ENCODE measurements at places on chromosomes 2 and 18.

DNA sequence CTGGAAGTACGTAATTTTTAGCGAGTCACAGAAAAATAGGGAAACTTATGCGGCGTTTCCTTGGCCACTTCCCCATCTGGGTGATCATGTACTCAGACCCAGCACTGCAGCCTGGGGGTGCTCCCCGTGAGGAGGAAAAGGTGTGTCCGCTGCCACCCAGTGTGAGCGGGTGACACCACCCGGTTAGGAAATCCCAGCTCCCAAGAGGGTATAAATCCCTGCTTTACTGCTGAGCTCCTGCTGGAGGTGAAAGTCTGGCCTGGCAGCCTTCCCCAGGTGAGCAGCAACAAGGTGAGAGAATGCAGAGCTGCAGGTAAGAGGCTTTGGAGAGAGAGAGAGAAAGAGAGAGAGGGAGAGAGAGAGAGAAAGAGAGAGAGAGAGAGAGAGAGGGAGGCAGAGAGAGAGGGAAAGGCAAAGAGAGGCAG is at the start of gene IL1R2:
Gene IL1R2, plus strand, starts transcription at position 240 of the 425 bp plus-strand sequence. CDS start 16,616 bp downstream, outside the sequence.
- DNase-seq: no peak

- DNase-seq: no peak
Observed at GRCh38 chr2:40240070-40240469, 211.8 kb downstream of the SLC8A1 start.

DNA sequence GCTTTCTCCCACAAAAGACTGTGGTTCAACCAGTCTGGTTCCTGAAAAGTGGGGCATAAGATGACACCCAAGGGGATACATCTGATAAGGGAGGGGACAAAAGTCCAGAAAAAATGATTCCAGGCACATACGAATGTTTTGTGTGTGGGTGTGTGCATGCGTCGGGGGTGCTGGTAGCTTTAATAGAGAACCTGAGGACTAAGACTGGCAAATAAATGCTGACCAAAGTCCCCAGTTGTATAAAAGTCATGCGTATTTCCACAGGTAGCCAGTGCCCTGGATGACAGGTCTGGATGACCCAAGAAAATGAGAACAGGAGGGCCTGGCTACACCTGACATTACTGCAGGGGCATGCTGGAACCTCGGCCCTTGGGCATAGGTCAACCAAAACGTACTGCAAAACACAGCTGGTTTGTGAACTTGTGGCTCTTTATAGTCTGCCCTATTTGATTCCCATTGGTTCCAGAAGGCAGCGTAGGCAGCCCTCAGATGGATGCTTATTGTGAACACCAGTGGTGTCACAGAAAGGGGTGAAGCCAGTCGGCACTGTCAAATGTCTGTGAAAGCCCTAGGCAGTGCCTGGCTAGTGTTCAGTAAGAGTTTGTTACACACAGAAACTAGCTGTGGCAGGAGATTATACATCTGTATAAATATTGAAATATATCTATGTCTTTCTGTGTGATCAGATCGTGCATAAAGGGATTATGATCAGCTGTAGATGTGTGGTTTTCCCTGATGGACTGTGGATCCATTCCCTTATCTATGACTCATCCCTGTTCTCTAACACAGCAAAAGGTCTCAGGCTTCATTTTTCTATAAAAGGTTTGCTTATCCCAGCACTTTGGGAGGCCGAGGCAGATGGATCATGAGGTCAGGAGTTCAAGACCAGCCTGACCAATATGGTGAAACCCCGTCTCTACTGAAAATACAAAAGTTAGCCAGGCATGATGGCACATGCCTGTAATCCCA is 58.3 kb downstream of the INSIG2 start:
- no peak for DNase-seq

- no peak for DNase-seq
Observed at GRCh38 chr18:57747809-57748680, 55.1 kb downstream of the ATP8B1 start.

DNA sequence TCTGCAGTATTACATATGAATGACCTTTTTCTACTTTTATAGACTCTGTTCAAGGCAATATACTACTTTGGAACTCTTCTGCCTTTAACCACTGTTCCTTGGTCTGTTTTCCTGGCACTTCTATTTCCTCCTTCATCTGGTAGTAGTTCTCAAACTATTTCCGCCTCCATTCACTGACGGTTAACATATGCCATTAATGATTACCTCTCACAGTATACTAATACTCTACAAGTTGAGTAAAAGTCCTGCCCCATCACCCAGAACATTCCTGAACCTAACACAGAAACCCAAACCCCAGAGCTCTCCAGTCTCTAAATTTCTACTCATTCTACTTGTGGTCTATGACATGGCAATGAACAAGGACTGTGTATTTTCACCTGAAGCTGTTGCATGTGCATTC is 4.5 kb downstream of the GFPT1 start:
- DNase-seq: no peak

GRCh38 chr2:1743396-1744150 is 742 bp downstream of the PXDN start:
- no peak for DNase-seq

DNA sequence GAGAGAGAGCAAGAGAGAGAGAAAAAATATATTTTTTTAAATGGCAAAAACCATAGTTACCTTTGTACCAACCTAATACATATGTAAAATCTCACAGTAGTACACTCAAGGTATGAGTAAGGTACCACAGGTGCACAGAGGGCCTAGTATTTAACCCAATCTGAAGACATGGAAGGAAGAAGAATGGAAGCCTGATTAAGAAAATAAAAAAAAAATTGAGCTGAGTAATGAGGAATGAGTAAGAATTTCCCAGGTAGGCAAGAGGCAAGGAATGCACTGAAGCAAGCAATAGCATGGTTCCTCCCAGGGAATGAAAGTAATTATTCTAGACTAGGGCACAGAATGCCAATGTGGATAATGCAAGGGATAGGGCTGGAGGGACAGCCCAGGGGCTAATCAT is 294.2 kb downstream of the FIGN start:
- DNase-seq: no peak

All from GM13977 (cell line).